ENCODE measurements at places on chromosomes 16 and 17.

DNA sequence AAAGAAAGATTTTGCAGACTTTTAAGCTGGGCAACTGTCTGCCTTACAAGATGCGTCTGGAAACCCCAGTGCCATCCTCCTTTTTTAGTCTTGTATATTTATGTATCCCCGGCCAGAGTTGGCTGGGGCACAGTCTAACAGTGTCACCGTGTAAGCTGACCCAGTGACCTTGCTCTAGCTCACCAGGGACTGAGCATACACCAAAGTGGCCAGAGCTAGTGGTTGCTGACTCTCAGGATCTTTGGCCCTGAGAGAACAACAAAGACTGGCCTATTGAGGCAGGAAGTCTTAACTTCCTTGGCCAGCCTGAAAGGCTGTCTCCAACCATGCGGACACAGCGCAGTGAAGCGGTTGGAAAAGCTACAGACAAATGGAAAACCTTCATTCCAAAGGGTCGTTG, 745.2 kb downstream of the WWOX start:
- no peak for DNase-seq

DNA sequence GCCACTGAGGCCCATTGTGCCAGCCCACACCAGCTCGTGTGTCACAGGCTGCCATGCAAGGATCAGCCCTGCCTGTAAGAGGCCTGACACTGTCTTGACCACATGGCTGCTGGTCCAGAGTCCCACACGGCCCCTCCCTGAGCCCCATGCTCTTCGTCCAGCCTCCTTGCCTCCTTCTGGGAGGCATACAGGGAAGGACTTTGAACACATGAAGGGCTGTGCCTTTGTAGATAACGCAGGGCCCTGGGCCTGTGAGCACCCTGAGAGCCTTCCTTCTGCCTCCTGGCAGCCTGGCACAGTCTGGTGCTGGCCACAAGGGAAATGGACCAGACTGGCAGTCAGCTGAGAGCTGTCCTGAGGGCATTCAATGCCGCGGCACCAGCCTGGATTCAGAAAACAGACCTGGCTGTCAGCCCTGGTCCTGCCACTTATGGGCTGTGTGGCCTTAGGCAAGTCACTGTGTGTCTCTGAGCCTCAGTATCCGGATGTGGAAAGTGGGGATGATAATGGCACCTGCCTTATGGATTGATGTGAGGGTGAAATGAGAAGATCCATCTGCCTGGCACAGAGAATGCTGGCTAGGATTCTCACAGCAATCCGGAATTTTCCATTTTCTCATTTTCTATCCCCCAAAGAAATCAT, 19.2 kb upstream of the SPNS2 start:
- no peak for DNase-seq

DNA sequence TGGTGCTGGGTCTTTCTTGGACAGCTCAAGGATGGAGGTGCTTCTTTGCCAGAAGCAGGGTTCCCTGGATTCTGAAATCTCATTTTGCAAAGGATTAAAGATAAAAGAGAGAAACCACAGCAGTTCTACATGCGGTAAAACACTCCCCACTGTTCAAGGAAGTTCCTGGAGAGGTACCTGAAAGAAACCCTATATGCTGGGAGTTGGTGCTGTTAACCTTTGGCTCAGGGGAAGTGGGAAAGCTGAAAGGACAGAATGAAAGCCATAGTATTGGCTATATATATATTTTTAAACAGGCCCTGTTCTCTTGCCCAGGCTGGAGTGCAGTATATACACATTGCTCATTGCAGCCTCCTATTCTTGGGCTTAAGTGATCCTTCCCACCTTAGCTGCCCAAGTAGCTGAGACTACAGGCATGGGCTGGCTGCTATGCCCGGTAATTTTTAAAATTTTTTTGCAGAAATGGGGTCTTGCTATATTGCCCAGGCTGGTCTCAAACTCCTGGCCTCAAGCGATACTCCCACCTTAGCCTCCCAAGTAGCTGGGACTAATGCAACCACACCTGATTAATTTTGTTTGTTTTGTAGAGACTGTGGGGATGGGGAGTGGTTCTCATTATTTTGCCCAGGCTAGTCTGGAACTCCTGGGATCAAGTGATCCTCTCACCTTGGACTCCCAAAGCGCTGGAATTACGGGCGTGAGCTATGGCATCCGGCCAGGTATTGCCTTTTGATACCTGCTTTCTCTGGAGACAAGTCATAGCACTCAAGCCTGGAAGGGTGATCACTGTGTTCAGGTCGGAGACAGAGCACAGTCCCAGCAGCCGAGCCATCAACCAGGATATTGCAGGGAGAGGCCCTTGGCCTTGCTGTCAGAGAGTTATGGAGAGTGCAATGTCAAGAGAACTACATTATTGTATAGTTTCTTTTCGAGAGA, 55.2 kb downstream of the MSI2 start:
- no peak for DNase-seq

GRCh38 chr17:31550389-31551056, 159.0 kb downstream of the RAB11FIP4 start:
- DNase-seq, result no peak

- DNase-seq, result no peak
Observed at GRCh38 chr17:56804454-56804853, 29.3 kb downstream of the C17orf67 start.

GRCh38 chr16:26111900-26112299, 420.1 kb downstream of the HS3ST4 start:
- DNase-seq, result no peak

DNA sequence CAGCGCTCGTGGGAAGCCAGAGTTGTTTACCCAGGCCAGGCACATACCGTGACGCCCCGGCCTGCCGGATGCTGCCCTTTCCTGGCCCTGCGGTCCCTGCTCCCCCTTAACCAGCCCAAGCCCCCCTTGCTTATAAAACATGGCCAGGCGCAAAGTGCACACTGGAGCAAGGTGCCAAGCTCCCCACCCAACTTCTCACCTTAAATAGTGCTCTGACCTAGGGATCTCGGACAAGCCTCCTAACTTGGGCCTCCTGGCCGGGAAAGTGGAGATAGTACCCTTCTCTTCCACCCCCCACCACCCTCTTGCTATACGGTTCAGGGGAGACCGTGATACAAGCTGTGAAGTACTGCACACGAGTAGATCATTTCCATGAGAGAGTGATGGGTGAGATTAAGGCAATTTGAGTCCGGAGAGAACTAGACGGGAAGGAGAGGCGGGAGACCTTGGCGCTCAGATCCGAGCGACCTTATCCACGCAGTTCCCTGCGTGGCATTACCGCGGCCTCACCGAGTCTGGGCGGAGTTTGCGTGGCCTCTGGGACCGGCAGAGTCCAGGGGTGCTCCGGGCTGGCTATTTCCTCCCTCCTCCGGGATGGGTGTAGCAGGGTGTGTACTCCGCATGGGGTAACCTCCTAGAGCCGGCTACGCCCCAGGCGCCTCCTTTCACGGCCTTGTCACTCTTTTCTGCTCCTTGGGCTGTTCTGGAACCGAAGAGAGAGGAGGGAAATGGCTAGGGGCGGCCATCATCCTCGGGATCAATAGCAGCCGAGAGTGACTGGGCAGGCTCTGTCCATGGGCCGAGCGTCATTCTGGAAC, 4.4 kb upstream of the LHX1 start:
- DNase-seq, result no peak

DNA sequence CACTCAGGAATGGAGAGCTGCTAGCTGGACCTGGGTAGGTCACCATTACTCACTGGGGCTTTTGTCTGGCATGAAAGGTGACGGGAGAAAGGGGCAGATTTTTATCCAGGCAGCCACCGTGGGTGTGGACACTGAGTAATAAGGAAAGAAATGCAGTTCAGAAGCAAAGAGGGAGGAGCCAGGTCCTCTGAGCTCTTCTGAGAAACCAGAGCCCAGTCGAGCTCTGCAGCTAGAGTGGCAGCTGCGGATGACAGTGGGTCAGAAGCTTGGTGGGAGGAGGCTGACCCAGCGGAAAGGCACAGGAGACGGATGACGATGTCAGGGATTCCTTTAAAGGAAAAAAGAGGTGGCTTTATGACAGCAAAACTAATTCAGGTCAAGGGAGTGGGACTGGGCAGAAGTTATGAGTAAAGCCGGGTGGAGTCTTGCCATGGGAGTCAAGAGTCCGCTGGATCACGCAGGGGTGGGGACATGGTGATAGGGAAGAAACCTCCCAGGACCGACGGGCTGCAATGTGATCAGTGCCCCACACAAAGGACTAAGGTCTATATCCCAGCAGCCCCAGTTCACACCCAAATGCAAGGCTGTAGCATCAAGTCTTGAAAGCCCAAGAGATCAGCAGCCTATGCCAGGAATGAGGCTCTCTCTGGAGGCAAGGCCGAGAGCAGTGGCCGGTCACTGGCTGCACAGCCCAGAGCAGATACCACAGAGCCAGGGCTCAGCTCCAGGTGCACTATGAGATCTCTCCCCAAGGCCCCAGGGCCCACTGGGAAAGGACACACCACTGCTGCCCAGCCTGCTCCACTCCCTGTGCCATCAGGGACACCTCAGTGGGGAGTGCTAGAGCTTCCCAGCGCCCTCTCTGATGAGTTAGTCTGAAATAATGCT, 6.3 kb upstream of the MNT start:
- no peak for DNase-seq

DNA sequence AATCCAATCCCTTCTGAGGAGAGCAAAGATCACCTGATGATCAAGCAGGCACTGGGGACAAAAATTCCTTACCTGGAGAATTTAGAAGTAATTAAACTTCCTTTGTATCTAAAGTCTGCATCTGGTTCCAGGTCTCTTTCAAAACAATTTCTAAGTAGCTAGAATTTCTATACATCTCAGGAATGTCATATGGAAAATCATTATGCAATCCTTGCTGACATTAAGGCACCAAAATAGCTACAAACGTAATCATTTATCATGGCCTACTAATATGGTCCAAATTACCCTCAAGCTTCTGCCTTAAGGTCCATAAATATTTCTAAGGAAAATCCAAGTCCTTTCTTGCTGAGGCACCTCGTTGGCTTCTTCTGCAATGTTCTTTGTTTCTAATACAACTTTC, 32.9 kb upstream of the YPEL2 start:
- no peak for DNase-seq

GRCh38 chr17:16622540-16623277, 30.9 kb downstream of the ZNF624 start:
- no peak for DNase-seq

GRCh38 chr17:4082136-4082924, 60.5 kb downstream of the ZZEF1 start:
- no peak for DNase-seq

GRCh38 chr16:68470461-68471150, 22.3 kb upstream of the SMPD3 start:
- peak; percentile 17 for DNase-seq

DNA sequence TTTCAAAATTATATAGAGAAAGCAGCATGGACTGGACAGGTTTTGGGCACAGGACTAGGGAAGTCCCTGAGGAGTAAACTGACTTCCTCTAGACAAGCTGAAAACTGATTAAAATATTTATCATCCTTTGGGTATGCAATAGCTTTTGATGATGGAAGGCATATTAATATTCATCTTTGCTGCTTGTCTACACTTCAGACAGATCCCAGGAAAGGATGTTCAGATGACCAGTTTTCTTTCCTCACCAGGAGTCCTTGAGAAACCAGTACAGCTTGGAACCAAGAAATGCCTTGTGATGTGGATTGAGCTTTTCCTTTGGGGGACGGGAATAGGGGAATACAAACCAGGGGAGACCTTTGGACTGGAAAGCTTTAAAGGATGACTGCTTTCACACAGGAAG, 195.5 kb downstream of the FTO start:
- DNase-seq, result no peak

DNA sequence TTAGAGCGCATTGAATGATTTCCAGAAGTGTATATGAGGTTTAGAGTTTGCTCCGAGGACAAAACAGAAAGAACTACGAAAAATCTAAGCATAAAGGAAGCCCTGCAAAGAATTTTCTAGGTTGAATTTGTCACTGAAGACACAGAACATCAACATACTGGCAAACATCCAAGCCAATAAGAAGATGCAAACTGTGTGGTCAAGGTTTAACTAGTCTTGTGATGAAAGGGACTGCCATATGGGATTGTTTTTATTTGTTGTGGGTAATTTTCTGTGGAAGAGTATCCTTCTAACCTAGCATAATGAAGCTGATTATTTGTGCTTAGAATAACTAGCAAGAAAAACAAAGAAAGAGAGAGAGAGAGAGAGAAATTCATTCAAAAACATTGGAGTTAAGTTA, 492.0 kb upstream of the ERCC4 start:
- no peak for DNase-seq

GRCh38 chr17:80361495-80362220, 53.3 kb upstream of the ENDOV start:
- peak; percentile 34 for DNase-seq

DNA sequence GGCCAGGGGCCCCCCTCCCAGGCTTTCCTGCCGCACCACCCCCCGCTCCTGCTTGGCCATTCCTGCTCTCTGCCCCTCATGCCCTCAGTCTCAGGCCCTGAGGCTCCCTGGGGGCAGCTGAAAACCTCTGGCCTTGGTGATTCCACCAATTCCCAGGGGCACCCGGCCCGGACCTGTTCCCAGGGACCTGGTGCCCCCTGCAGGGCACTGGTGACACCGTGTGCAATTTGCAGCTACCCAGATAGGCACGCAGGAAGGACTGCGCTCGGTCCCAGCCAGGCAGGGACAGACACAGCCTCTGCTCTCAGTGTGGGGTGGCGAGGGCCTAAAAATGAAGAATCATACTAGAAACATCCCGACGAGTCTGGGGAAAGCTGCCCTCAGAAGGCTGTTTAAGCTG, 13.4 kb downstream of the WFDC1 start:
- DNase-seq, result peak; percentile 23

- DNase-seq, result no peak
Observed at GRCh38 chr16:24969071-24969470, 46.1 kb downstream of the ARHGAP17 start.

DNA sequence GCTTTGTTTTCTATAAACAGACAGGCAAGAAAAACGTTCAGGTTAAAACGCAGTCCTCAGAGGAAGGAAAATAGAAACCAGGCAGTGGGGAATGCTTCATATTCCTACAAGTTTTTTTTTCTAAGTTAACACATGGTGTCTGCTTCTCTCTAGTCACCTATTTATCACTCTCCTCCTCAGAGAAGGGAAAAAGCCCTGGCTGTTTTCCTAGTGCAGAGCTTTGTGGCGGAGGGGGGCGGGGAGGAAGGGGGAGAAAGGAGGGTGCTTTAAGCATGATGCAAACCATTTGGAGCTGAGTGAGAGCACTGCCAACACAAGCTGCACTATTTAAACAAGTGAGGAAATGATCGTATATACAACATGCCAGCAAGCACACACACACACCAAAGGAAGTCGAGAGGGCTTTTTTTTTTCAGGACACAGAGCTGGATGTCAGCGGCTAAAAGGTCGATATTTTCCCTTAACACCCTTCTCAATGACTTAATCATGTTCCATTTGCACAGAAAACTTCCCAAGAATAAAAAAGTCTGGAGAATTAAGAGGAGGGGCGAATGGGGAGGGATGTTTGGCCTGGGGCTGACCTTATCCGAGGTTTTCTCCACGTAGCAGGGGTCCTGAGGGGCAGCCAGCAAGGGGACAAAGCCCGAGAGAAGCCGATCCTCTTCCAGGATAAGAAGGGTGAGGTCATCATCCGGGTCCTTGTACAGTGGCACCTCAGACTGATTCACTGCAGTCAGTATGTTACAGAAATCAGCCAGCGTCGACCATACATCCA, 117.4 kb downstream of the HIC1 start:
- no peak for DNase-seq

Data from activated naive CD4-positive, alpha-beta T cell treated with anti-CD3 and anti-CD28 coated beads for 36 hours (primary cell).